ENCODE measurements at places on chromosomes 5 and 9.

- no peak for DNase-seq
These were observed 9.5 kb upstream of the TOR2A start for GRCh38 chr9:127744398-127745110.

DNA sequence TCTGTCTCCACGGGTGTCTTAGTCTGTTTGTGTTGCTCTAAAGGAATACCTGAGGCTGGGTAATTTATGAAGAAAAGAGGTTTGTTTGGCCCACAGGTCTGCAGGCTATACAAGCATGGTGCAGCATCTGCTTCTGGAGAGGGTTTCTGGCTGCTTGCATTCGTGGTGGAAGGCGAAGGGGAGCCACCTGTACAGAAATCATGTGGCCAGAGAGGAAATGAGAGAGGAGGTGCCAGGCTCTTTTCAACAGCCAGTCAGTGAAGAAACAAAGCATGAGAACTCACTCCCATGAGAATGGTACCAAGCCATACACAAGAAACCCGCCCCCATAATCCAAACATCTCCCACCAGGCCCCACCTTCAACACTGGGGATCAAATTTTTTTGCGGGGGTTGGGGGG lies 53.4 kb downstream of the PFDN1 start:
- DNase-seq = no peak

DNA sequence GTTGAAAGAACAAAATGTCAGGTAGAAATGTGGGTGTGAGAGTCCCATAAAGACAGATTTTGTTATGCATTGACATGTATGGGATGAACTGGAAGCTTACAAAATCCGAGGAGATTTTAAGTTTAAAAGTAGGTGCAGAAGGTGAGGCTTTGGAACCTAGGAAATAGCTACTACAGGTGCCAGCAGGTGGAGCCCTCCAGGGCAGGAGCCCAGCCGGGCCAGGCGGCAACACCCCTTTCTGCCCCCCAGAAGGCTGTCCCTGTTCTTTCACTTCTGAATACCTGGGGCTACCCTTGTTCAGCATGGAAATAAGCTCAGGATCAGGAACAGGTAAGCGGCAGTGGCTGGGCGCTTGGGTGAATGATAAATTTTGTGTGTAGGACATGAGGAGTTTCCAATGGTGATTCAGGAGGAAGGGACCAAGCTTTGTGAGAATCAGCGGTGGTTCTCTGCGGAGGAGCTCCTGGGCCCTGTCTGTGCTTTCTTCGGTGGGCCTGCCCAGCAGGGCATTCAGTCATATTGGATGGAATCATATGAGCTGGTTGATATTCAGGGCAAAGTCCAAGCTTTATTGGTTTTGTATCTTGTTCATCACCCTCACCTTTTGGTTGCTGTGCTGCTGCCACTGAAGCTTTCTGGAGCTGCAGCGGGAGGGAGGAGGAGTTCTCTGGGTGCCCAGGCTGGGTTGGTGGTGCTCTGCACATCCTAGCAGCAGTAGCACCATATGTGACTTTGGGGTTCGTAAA lies 12.3 kb downstream of the PCBD2 start:
- no peak for DNase-seq

DNA sequence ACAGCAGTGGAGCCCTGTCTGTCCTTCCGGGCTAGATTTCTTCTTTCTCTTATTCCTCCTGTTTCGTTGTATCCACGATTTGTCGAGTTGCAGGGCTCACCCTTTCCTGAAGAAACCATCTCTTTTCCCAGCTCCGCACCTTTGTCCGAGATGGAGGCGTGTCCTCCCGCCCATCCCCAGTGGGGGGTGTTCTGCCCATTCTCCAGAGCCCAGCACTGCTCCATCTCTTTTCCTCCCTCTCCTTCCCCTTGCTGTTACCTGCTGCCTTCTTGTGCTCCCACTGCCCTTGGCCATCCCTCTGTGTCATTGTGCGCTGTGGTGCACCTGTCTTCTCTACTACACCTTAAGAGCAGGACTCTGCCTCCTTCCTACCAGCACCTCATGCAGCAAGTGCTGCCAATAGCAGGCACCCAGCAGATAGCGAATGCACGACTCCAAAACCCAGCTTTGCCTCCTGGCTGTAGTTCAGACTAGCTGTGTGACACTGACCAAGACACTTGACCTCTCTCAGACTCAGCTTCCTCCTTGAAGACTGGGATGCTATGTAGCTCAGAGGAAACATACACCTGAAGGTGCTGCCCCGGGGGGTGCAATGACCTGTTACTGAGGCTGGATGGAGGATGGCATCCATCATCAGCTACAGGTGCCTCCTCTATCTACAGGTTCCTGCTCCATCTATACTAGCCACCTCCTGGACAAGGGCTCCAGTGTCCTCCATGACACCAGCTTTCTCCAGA lies 8.9 kb downstream of the OR13J1 start:
- DNase-seq = no peak

- DNase-seq = no peak
These were observed 483.9 kb upstream of the KLF4 start for GRCh38 chr9:107973451-107973850.

- DNase-seq = no peak
These were observed 795 bp upstream of the ASS1 start for GRCh38 chr9:130443840-130444492.

- DNase-seq = peak; percentile 54
These were observed 113.2 kb upstream of the RANBP3L start for GRCh38 chr5:36414869-36415282.

DNA sequence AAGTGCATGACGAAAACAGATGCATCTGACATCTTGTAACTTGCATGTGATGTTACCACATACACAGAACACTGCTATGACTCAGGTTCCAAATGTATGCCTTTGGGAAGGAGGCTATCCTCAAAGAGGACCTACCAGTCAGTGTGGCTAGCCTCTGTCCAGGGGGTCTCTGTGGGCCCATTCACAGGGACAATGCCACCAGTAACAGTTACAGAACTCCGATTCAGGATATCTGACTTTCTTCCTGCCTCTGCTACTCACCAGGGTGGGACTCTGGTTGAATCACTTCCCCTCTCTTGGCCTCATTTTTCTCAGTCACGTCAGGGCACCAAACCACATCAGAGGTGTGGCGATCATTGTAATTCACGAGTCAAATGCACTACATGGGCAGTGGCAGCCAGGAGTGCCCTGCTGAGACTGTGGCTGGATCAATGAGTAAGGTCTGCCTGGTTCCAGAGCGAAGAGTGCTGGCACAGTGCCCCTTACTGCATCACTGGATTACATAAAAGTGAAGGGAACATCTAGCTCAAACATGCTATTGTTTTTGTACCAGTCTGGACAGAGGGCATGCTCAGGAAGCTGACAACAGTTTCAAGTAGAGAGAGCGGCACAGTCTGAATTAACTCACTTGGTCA lies 13.2 kb downstream of the ATOX1 start:
- DNase-seq = peak; percentile 81

- peak; percentile 47 for DNase-seq
These were observed 13.9 kb downstream of the PTAR1 start for GRCh38 chr9:69745716-69746437.

- DNase-seq = no peak
These were observed 56.4 kb downstream of the SH3TC2 start for GRCh38 chr5:149006426-149006825.

DNA sequence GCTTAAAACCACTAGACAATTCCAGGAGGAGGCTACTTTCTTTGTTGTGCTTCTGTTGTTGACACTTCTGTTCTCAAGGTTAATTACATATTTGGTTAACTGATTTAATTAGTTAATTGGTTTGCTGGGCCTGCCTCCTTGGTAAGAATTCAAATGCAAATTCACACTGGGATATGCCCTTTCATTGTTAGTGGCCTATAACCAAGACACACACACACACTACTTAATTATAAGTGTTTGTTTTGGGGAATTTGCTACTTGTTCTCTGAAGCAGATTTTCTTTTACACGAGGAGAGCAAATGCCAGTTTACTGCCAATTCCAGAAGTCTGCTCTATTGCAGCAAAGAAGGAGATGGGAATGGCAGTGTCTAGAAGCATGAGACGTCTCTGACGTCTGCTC lies 101.6 kb upstream of the BASP1 start:
- DNase-seq = no peak

DNA sequence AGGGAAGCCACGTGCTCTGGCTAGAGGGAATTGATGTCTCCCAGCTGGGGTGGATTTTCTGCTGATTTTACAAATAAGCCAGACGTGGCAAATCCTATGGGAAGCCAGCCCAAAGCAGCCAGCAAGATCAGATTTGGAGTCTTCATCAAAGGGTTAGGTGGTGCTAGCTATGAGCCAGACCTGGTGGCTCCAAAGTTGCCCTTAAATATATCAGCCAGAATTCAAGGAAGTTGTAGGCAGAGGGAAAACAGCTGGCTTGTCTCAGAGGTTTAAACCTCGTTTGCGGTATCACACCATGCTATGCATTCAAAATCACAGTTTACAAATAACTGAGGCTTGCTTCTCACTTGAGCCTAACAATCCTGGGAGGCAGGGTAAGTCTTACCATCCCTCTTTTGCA lies 313.2 kb downstream of the MLLT3 start:
- DNase-seq = peak; percentile 25

DNA sequence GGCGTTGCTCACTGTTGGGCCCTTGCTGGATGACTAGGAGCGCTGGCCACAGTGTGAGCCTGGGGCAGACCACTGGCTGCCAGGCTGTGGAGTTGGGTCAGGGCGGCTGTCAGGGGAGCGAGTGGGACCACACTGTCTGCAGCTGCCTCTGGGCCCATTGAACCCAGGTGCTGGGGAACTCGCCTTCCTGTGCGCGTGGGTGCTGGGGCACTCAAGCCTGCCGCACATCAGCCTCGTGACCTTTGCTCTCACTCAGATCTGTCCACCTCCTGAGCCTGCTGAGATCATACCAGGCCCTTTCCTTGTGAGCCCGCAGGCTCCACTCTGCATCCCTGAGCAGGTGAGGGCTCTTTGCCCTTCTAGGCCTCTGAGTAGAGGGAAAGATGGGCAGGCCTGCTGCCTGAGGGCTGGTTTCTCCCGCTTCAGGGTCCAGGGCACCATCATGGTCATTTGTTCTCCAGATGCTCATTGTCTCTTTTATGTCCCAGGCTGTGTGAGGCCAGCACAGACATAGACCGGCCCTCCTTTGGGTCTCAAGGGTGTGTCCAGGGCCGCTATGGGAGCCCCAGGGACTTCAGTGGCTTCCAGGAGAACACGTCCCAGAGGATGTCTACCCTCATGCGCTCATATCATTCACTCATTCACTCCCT lies 26.5 kb downstream of the WNK2 start:
- DNase-seq = no peak

DNA sequence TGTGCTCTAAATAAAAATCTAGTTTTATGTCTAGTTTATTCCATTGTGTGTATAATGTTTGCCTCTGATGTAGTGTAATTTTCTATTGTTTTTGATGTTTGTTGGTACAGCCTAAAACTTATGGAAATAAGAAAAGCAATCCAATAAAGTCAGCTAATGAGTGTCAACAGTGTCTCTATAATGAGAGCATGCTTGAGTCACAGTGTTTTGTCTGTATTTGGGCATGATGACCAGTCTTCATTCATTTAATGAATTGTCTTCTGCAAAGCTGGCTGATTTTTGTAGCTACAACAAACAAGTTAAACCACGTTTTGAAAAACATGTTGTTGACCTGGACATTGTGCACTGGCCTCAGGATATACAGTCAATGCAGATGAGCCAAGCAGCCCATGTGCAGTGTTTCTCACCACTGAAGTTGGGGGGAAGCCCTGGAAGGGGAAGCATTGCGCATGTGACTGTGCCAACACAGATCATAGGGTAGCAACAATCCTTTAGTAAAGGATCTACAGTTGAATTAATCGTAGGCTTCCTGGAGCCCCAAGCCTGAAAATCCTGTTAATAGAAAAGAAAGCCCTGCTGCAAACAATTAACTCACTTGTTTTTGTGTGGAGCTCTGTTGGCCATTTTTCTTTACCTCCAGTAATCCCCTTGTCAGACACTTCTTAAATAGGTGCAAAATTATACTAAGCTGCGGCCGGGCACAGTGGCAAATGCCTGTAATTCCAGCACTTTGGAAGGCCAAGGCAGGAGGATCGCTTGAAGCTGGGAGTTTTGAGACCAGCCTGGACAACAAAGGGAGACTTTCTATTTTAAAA lies 88.0 kb downstream of the INIP start:
- DNase-seq = no peak

DNA sequence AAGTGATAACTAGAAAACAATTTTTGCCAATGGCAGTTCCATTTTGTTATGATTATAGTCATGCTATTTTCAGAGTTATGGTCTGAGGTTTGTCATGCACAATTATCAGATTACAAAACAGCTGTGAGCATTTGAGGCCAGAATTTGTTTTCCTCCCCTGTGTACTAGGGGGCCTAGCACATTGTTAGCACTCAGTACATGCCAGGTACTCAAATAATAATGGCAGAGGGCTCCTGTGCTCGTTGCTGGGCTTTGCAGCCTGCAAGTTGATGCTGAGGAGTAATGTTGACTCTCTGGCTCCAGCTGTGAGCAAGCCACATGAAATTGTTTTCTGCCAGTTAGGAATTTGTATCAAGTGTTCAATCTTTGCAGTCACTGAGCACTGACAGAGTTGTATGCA lies 6.9 kb downstream of the DNAI1 start:
- DNase-seq = no peak

- DNase-seq = no peak
These were observed 10.0 kb downstream of the SPINK4 start for GRCh38 chr9:33249983-33250382.

DNA sequence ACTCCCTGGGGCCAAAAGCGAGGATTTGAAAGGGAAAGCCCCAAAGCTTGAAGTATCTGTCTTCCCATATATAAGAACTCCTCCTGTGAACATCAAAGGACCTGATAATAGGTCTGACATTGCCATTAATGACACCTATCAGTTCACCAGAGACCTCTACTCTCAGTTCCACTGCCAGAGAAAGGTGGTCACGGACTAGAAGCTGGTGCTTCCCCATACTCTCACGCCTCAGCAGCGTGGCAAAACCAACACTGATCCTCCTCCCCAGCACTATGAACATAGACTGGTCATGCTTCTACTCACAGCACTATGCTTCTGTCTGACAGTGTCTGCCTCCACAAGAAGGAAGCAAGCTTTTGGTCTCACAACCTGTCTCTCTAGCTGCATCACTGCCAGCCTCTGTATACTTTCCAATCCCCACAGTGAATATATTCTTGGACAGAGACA lies 37.9 kb downstream of the NRG2 start:
- no peak for DNase-seq
